ENCODE measurements at places on chromosomes 1 and 21.
A peak's percentile ranks its signal among the peaks of the same experiment; 100 is the strongest.

DNA sequence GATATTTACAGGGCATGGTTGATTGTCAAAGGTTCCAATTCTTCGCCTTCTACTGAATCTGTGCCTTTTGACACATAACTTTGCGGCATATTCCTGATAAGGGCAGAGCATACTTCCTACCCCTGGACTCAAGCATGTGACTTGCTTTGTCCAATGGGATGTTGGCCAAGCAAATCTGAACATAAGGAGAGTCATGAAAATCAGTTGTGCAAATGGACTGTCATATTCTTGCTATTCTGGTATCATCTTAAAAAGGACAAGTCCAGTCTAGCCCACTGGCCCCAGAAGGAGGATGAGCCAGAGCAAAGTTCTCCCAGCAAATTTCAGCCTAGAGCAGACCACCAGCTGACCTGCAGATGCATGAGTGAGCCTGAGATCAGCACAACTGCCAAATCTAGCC is 41.0 kb upstream of the MUTYH start:
- no peak for DNase-seq

DNA sequence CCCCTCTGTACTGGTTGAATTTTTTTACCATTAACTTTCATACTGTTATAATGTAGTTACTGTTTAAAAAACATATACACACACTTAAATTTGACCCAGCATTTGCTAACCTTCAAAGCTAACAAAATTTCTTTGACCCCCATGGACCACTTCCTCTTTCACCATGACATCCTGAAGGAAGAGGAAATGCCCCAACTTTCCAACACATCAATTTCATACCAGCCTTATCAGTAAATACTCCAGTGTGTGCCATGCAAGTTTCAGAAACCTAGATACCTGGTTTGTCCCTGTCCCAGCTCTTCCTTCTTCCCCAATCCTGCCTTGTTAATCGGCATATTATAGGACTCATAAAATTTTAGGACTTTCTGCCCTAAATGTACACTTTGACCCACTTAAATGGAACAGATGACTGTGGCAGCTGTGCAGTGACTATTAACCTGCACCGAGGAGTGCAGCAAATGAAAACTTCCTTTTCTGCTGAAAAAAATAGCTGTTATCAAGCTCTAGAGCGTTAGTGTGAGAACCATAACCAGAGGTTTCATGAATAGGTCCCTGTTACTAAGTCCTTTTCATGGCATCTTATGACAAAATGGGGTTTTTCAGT is 54.1 kb downstream of the DTL start:
- DNase-seq: no peak

DNA sequence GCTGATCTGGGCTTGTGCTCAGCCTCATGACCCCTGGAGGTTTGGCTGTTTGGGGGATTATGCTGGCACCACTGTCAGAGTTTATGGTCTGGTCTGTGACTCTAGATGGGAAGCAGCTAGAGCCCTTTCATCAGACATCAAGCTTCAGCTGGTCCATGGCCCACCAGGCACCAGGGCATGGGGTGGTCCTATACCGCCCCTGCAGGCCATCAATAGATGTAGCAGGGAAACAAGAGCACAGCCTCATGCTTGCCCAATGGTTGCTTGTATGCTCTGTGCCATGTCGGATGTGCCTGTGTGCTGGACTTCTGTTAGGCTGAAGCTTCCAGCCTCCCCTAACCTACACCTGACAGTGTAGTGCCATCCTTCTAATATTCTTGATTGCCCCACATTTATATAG is 71.1 kb upstream of the CD34 start:
- DNase-seq: no peak

- DNase-seq: no peak
These were observed 244.6 kb upstream of the NEGR1 start for GRCh38 chr1:72526926-72527325.

DNA sequence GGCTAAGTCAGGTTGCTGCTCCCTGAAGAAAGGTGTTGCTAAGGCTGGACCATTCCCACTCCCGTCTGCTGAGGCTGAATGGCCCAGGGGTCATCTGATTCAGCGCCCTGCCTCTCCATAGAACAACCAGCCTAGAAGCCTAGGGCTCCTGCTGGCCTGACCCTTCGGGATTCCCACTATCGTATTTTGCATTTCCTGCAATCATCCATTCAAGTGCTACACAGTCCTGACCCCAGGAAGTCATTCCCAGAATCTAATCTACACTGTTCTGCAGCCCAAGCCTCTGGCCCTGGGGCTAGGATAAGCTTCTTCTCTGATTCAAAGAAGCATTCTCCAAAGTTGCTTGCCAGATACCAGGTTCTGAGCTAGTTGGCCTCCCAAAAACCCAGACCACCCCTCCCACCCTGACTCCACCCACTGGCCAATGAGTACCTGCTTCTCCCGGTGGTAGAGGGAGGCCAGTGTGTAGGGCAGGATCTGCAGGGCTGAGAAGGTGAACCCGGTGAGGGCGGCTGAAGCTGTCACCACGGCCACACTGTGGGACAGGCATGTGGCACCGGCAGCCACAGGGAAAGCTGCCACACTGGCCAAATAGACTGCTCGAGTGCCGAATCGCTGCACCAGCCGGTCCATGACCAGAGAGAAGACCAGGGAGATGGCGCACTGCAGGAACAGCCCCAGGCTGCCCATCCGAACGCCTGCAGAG is 18.7 kb downstream of the SLC45A3 start:
- DNase-seq: no peak

GRCh38 chr1:119336848-119337247 is 31.7 kb upstream of the HAO2 start:
- no peak for DNase-seq

DNA sequence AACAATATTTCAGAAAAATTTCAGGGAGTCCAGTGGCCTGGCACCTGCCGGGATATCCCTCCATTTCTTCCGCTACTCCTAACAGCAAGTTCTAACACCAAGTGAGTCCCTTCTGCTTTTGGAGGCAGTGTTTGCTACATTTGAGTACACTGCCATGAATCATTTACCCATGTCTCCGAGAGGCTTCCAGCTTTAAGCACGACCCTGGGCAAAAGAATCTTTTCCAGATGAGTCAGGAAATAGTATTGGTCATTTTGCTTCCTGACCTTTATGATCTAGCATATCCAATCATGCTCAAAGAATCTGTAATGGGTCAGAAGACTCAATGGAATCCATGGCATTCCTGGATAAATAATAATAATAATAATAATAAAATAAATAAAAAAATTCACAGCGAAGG is 60.7 kb upstream of the FMN2 start:
- DNase-seq: peak; percentile 98

GRCh38 chr1:184624051-184624450 is 130.6 kb downstream of the EDEM3 start:
- DNase-seq: no peak

- DNase-seq: no peak
These were observed 17.5 kb downstream of the CCT3 start for GRCh38 chr1:156320560-156320959.

DNA sequence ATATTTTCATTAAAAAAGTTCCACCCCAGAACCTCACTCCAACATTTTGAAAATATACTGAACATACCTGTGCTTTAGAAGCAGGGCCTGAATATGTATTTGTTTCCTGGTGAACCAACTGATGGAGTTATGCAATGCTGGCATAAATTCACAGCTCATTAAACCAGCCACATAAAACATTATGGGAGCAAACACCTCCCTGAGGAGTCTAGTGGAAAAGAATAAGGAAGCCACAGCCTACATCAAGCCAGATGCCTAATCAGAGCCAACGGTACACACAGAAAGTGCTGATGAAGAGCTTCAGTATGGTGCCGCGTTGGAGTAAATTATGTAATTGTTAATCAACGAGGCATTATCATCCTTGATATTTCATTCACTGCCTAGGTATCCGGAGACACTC is 199.5 kb downstream of the AJAP1 start:
- no peak for DNase-seq

- DNase-seq: no peak
These were observed 44.6 kb downstream of the UBR4 start for GRCh38 chr1:19165501-19165900.

DNA sequence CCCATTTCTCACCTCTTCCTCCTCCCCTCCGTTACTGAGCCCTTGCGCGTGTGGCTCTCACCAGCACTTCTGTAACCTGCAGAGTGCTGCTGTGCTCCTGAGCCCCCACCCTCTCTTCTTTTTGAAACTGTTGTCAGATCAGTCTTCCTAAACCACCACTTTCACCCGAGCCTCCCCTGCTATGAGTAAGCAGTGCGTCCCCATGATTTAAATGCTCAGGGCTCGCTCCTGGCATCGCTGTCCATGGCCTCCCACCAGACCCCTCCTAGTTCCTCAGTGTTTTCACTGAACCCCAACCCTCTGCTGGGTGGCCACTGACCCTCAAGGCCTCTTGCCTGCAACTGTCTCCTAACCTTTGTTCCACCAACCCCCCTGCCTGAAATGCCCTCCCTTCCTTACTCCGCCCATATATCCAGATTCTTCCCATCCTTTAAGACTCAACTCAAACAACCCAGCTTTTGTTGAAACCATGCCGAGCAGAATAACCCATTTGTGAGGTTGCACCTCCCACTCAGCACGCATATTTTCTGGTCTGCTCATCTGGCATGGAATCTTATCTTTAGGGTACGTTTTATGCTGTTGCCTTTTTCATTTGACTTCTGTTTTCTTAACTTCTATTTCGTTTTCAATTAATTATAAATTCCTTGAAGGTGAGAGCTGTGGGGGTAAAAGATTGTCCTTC is 64.5 kb upstream of the FAM3B start:
- no peak for DNase-seq

GRCh38 chr1:76065270-76065669 is 9.3 kb upstream of the ST6GALNAC3 start:
- no peak for DNase-seq

- no peak for DNase-seq
These were observed 76.4 kb upstream of the SLC45A1 start for GRCh38 chr1:8241417-8242014.

GRCh38 chr1:113783254-113784103 is 24.2 kb upstream of the PHTF1 start:
- DNase-seq: peak; percentile 16

- DNase-seq: no peak
These were observed 246.8 kb downstream of the TGFB2 start for GRCh38 chr1:218591966-218592365.

DNA sequence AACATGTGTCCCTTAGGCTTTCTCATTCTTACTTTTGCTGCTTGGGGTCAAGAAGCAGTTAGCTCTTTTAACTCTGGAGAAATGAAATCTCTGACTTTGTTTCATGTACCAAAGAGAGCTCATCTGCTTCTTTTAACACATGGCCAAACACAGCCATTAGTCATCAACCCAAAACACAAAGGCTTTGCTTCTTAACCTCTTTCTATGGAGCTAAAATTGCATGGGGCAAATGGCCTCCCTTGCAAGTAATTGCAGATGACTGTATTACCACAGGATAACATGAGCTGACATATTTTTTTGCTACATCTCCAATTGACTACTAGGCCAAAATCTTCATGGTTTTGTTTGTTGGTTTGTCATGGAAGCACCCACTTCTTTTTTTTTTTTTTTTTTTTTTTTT is 300.9 kb downstream of the BRINP3 start:
- DNase-seq: no peak

DNA sequence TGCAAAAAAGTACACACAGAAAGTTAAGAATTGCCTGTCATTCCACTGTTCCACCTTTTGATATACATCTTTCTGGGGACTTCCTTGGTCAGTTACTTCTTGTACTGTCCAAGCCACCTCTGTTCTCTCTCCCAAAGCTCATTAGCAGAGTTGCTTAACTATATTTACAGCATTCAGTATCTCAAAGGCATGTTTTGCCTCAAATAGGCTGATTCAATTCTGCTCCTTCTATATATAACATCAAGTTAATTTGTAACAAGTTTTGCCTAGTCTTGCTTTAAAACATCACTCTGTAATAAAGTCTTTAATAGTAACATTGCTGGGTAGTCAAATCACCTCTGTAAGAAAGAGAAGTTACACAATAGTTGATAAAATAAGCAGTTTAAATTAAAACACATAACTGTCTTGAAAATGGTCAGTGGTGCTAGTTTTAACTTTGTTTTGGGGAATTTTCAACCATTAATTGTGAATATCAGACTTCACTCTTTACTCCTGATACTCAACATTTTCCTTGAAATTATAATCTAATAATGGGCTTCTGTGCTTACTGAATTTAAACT is 35.7 kb downstream of the EDARADD start:
- DNase-seq: no peak

DNA sequence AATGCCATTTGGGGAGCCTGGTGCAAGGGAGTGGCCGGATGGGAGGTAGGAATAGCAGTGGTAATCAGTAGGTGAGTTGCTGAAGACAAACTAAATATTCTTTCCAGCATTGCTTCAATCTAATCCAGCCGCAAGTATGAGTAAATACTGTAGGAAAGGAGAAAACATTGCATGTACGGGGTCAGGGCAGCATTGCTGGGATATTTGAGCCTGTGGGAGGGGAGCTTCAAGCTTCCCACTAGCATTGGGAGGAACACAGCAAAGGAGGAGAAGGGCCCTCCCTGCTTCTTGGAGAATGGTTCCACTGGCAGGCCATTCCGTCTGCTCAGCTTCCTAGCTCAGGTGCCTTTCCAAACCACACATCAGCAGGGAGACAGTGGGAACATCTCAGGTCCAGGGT is 15.2 kb downstream of the CAPN2 start:
- DNase-seq: no peak

GRCh38 chr1:2936559-2937515 is 84.4 kb upstream of the ACTRT2 start:
- DNase-seq: no peak

GRCh38 chr1:192529031-192529755 is 46.4 kb upstream of the RGS1 start:
- no peak for DNase-seq

GRCh38 chr1:110235834-110236682 is 25.9 kb downstream of the KCNC4 start:
- DNase-seq: peak; percentile 65

DNA sequence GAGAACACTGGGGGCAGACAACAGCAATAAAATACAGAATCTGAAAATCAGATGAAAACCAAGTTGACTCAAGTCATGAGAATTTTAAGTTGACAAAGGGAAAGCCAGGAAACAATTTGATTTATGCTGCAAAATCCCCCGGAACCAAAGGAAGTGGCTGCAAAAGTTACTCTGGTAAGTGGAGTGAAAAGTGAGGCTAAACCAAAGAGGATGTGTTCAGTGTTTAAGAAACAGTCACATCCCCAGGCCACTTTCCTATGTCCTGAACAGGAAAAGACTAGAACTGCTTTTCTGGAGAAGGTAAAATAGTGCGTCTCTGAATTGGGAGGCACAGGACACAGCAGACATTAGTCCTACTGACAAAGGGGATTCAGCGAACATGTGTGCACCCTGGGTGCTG is 5.9 kb downstream of the TARBP1 start:
- no peak for DNase-seq

DNA sequence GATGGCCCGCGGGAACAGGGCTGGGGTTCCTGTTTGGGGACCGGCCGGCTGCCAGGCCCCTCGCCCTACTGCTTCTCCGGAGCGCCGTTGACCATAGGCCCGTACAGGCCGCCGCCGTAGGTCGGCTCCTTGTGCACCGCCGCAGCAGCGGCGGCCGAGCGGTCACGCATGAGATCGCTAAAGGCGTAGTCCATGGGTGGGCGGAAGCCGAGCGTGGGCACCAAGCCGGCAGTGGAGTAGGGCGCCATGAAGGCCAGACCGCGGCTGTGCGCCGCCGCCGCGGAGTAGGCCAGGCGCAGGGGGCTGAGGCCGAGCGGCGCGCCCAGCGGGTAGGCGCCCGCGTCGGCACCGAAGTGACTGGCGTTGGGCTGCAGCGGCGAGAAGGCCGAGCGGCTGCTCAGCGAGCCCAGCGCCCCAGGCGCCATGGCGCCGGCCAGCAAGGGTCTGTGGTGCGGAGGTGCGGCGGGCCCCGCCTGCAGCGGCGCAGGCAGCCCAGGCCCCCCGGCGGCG is 4.6 kb downstream of the DMRTA2 start:
- no peak for DNase-seq
